Karpas-422 (cell line): ENCODE measurements at places on chromosomes 3 and 15.

DNA sequence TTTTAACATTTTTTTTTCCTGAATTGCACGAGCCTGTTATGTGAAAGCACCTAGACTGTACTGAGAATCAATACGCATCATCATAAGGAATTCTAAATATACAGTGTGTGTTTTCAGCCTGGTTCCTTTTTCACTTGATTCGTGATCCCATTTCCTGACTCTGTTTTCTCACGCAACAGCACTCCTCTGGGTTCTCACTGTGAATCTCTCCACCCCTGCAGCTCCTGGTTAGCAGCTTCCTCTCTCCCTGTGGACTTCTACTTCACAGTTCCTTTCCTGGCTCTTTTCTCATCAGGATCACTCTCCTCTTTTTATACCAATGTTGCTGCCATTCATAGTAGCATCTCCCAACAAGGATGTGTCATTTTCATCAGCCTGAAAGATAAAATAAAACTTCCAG is 297.2 kb downstream of the CADM2 start:
- no peak for DNase-seq

DNA sequence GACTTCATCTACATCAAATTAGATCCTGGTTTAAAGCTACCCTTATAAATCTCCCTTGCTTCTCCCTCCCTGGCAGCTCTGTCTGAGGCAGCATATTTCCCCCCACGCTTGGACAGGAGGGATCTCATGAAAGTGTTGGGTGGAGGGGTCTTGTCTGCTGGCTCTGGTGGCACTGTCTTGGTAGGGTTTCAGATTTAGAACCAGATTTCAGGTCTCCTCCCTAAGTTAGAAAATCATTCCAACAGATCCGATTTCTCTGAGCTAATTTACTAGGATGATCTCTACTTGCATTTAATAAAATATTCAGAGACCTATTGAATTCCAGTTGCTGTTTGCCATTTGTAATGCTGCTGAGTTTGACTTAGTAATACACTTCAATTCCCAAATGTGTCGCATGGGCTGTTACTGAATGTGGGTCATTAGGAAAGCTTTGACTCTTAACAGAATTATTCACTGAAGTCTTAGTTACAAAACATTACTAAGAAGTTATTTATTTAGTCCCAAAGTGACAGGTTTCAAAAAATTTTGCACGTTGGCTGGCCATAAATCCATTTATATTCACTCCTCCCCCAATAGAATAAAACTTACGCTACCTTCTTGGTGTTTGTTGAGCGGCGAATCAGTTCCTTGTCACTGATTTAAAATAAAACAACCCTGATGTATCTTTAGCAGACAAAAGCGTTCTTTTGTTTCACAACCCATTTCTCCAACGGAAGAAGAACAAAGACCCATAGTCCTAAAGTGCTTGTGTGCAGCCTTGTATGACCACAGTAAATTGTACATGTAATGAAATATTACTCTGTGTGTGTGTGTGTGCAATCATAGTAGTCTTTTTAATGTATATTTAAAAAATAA is 84.5 kb downstream of the TRAK1 start:
- peak; percentile 78 for DNase-seq

GRCh38 chr15:85168642-85169173 is 187.1 kb downstream of the PDE8A start:
- peak; percentile 63 for DNase-seq

DNA sequence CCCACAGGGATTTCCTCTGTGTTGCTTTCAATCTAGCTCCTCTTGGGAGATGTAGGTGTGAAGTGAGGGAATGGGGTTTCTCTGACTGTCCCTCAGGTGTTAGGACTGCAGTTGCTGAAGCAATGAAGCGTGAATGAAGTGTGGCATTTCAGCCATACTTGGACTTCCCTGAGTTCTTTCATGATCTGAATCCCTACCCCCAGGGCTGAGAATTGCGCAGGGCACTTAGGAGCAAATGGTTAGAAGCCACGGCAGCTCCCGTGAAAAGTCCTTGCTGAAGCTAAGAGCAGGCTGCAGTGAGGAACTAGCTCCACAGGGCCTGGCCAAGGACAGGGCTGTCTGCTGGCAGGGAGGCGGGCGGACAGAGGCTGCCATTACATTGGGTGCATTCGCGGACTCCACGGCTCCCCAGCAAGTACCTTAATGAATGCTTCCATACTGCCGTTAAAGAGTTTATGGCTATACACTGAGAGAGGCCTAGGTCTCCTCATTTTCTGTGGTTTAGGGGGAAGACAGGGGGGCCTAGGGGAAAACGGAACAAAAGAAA is 69.0 kb upstream of the RAD18 start:
- DNase-seq, result no peak
